ENCODE measurements at places on chromosomes 5 and 9.

DNA sequence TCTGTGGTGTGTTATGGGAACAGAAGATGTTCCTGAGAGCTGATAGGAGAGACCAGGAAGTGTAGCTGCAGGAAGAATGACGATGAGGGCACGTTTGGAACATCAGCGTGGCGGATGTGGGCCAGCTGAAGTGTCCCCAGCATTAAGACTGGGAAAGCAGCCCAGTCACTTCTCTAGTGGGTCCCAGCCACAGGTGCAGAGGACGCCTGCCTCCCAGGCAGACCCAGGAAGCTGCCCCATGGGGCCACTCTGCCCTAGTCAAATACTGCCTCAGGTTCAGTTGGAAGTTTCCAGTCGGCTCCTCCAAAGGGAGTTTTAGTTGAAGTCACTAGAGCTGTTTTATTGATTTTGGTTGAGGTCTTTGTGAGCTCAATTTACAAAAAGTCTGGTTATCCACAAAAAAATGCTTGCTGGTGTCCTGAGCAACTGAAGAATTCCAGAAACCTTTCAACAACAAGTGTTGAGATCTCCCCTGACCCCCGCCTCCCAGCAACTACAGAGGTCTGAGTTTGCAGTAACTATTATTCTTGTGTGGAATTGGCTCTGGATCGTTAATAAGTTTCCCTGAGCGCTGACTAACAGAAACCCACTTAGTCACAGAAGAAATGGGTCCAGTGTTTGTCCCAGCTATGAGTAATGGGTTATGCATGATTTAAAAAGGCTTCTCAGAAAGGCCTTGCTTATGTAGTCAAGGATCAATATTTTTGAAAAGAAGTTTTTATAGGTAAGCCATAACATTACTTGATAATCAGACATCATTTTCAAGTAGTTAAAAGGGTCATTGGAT is 294.1 kb downstream of the FANCC start:
- DNase-seq = no peak

- DNase-seq = no peak
Measured at GRCh38 chr5:133967698-133968203, 674 bp downstream of the C5orf15 start.

- no peak for DNase-seq
Measured at GRCh38 chr9:114827641-114828302, 21.9 kb upstream of the TNFSF15 start.

GRCh38 chr5:131984956-131985665 is 26.3 kb downstream of the ACSL6 start:
- no peak for DNase-seq

GRCh38 chr9:6512085-6512657 is 99.2 kb downstream of the UHRF2 start:
- DNase-seq = no peak

DNA sequence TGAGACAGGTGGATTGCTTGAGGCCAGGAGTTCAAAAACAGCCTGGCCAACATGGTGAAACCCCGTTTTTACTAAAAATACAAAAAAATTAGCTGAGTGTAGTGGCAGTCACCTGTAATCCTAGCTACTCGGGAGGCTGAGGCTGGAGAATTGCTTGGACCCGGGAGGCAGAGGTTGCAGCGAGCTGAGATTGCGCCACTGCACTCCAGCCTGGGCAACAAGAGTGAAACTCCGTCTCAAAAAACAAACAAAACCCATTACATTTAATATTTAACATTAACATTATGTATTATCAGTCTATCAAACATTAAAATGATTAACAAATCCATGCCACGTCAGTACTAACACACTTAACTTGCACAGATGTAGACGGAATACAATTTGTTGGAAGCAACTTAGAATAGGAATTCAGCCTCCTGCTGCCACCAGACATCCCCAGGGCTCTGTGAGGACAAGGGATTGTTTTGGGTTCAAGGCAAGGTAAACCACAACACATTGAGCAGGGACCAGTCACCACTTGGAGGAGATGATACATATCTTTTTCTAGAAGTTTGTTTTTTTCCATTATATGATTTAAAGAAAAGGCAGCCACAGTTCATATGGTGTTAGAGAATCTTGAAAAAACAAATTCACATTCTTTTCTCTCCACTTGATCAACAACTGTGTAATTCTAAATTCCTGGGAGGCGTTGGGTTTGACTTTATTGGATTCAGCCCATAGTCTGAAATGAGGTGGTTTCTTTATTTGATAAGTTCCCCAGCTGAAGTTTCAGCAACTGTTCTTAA is 104.1 kb upstream of the BASP1 start:
- DNase-seq = no peak

DNA sequence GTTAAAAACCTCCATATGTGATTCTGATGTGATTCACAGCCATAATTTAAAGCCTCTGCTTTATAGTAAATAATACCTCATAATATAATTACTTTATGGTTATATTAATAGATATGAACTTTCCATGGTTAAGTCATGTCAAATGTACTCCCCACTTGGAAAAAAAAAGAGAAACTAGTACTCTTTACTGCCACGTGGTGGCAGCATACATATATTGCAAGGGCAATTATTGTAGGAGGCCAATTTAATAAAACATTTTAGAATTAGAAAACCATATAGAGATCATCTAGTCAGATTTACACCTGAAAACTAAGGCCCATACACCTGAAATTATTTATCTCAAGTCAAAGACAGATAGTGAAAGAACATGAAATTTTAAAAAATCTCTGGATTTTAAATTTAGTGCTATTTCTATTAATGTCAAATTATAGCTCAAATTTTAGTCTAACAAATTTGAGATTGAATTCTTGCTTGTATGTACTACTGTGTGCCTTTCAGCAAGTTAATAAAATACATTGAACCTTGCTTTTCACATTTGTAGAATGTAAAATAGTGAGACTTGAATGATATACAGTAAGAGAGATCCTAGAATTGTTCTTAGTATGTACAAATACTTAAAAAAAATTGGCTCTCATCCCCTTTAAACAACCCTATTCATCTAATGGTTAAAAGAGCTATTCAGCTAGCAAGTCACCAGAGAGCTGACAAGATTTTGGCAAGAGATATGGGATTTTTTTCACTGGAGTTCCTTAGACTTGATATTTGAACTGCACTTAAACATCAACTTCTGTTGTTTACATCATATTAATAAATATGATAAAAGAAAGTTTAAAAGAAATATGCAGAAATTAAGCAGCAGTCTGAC is 603.8 kb downstream of the TLE4 start:
- DNase-seq = no peak

DNA sequence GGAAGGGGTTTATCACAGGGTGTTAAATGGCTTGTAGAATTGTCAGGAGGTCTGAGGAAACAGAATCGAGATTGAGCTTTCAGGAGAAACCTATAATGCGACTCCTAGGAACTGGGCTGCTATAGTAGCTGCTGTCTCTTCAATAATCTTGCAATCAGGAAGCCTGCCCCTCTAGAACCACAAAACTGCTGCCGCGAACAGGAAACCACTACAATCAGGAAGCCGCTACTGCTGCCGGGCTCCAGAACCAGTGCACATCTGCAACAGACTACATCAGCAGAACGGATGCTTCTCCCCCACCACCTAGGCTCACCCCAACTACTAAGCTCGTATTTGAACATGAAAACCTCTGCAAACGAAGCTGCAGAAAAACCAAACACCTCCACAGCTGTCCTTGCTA is 31.6 kb downstream of the TNFSF8 start:
- no peak for DNase-seq

DNA sequence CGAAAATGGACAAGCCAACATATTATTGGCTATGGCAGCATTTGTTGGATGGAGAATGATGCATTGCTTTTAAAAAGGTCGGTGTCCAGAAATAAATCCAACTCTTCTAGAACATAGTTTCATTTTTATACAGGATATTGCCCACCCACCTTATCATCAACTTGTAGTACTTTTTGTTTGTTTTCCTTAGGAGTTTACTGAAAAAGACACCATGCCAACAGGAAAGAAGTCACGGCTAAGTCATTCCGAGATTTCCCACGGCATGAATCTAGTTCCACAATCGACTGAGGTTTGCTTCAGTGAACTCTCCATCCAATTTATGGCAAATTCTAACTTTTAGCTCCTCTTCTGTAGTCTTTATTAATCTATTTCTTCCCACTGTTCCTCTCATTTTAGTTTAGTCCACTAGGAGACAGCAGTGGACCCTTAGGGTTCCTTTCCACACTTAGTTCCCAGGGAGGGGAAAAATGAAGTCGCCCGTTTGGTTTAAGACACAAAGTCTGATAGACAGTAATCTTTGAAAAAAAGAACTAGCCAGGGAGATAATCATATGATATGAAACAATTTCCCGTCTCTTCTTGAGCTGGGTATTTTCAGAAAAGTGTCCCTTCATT is 237.5 kb downstream of the AP3B1 start:
- DNase-seq = no peak

DNA sequence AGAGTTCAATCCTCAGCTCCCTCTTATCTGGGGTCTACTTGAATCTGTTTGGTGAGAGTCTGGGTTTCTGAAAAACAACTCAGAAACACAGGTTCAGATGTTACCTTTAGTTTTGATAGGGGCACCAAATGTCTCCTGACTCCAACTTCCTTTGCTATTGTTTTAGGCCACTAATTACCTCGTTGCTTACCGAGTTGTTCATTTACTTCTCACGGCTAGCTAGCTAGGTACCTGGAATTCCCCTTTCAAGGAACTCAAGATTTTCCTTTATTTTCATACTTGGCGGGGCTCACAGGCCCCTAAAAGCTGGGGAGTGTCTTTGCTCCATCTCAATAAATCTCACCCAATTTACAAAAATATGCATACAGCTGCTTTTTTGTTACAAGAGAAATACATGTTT is 111.4 kb downstream of the SLC28A3 start:
- DNase-seq = no peak

DNA sequence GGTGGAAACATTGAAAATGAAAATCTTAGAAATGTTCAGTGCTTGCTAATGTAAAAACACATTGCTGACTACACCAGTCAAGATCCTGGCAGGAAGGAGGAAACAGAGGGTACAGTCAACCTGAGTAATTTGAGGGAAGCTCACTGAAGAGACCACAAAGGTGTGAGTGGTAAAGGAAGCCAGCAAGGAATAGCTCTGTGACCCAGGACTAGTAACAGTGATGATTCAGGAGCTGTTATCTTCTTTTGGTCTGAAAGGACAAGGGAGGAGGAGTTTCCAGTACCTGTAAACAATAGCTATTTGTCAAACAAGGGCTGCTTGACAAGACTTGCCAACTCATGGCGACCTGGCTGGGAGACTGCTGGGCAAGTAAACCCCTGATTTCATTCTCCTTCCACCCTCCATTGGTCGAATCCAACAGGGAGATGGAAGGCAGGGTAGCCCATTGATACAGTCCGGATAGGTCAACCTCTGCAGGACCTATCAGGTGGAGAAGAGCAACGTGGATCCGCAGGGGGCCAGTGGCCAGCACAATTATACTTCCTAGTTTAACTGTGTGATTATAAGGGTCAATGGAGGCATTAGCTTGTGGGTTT is 68.1 kb downstream of the MAMDC2 start:
- DNase-seq = no peak

DNA sequence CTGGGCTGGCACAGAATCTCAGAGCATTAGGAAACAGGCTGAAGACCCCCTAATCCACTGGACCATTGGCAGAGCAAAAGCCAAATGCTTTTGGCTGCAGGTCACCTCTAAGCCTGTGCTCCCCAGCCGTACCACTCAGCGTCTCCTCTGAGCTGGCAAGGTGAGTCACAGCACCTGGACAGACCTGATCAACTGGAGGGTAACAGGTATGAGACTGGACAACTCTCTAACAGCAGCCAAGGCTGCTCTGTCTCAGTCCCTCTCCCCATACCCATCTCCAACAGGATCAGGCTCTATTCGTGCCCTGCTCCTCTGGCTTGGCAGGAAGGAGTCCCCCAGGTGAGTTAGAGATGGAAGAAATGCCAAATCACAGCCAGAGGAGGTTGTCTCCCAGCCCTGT is 4.7 kb downstream of the GOLGA2 start:
- DNase-seq = no peak

GRCh38 chr5:88677943-88678769 is 204.8 kb downstream of the MEF2C start:
- no peak for DNase-seq

- DNase-seq = no peak
Measured at GRCh38 chr5:76838481-76839261, 11.1 kb upstream of the S100Z start.

- DNase-seq = no peak
Measured at GRCh38 chr5:96081276-96081858, 119.7 kb upstream of the ELL2 start.

DNA sequence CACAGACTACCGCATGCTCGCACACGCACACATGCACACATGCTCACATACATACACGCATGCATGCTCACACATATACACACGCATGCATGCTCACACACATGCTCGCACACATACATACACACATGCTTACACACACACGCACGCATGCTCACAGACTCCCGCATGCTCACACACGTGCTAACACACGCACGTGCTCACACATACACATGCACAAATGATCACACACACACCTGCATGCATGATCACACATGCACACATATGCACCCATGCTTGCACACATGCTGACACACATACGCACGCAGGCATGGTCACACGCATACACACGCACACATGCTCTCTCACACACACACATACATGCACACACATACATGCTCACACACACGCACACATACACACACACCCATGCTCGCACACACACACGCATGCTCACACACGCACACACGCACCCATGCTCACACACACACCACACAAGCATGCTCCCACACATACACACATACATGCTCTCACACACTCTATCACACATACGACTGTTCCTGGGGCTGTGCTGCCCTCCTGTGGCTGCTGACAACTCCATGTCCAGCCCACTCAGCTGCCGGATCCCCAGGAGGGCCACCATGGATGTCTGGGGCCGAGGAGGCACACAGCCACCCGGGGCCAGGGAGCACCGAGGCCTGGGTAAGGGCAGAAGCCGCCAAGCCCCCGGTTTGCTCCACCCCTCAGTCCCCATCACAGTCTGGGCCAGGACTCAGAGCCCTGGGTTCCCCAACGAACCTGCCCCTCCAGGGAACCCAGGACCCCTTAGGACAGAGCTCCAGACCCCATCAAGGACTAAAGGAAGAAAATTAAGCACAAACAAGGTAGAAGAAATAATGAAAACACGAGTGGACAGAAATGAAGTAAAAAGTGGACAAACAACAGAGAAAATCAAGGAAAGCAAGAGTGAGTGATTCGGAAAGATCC is 31.4 kb upstream of the EGFL7 start:
- DNase-seq = peak; percentile 63

- no peak for DNase-seq
Measured at GRCh38 chr5:141683596-141684141, 1.6 kb upstream of the ARAP3 start.

- DNase-seq = no peak
Measured at GRCh38 chr5:16600397-16600796, 16.4 kb downstream of the RETREG1 start.

DNA sequence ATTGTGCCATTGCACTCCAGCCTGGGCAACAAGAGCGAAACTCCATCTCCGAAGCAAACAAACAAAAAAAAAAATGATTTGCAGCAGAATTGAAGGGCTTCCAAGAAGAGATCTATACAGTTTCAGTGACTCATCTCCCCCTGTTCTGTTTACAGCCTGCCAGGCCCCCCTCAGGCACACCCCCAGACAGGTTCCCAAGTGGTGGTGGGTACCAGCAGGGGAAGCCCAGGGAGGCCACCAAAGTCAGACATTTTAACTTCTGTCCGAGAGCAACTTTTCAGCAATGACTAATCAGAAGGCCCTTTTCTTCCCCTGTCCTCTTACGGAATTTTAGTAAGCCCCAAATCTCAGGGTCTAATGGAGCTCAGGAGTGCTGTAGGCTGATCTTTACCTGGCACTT is 98.7 kb downstream of the PAX5 start:
- no peak for DNase-seq
